Stimulated activated CD4-positive, alpha-beta T cell treated with anti-CD3 and anti-CD28 coated beads, Interleukin-2, amount 100 ng/mL, for 24 hours (primary cell): ENCODE measurements at places on chromosomes 7 and 10.
A peak's percentile ranks its signal among the peaks of the same experiment; 100 is the strongest.

- no peak for DNase-seq
Measured at GRCh38 chr10:44801383-44802327, 109.5 kb upstream of the TMEM72 start.

GRCh38 chr7:148049068-148049467 lies 541.5 kb upstream of the C7orf33 start:
- DNase-seq: no peak

GRCh38 chr7:101093906-101094305 lies 8.6 kb downstream of the TRIM56 start:
- no peak for DNase-seq

DNA sequence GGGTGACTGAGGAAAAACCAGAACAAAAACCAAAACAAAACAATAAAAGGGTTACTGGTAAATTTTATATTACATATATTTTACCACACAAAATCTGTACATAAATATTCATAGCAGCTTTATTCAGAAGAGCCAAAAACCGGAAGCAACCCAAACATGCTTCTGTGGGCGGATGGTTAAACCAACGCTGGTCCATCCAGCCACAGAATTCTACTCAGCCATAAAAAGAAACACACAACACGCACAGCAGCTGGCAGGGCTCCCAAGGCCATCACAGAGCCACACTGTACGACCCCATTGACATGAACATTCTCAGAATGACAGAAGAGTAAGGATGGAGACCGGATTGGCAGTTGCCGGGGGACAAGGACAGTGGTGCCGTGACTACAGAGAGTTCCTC lies 83.6 kb downstream of the PROSER2 start:
- no peak for DNase-seq

DNA sequence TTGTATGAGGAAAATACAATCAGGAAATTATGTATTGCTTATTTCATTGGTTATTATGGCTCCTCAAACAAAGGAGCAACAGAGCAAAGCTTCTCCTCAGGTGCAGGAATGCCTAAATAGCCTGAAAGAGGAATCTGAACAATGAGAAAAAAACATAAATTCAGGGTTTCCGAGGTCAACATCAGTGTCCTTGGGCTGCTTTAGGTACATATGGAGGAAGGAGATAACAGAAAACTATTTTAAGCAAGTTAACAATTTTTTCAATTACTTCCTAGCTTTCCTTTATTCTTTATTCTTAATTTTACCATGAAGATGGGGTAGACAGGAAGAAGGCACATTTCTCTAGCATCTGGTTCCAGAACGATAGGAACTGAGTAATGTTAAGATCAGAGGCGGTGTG lies 14.0 kb downstream of the SLC16A9 start:
- DNase-seq: no peak

GRCh38 chr10:60614363-60614762 lies 163.9 kb upstream of the CDK1 start:
- DNase-seq: no peak

DNA sequence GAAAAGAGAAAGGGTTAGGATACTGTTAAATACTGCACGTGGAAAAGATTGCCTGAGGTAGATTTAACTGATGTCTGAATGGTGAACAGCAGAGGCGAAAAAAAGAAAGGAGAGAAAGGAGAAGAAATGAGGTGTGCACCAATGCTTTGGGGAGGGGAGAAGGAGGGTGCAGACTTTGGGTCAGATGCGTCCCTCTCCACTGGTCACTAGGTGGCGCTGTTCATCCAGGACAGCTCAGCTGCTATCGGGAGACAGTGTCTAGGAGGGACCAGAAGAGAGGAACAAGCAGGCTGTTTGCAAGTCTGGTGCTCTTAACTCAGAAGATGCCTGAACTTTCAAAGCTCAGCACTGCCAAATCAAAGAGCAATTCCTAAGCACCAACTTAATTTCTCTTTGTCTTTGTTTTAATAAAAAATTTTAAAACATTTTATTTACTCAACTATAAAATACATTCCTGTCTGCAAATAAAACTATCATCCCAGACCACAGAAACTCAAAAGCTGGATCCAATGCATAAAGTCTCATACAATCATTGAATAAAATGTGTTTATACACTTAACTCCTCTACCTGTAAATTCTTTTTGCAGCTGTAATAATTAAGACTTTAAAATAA lies 83.9 kb upstream of the PDLIM1 start:
- peak; percentile 66 for DNase-seq

GRCh38 chr7:130758429-130759056 lies 24.5 kb upstream of the KLF14 start:
- DNase-seq: no peak

- no peak for DNase-seq
Measured at GRCh38 chr7:132846086-132846485, 235.8 kb downstream of the CHCHD3 start.

GRCh38 chr10:102660888-102661657 lies 16.8 kb downstream of the TRIM8 start:
- peak; percentile 76 for DNase-seq

DNA sequence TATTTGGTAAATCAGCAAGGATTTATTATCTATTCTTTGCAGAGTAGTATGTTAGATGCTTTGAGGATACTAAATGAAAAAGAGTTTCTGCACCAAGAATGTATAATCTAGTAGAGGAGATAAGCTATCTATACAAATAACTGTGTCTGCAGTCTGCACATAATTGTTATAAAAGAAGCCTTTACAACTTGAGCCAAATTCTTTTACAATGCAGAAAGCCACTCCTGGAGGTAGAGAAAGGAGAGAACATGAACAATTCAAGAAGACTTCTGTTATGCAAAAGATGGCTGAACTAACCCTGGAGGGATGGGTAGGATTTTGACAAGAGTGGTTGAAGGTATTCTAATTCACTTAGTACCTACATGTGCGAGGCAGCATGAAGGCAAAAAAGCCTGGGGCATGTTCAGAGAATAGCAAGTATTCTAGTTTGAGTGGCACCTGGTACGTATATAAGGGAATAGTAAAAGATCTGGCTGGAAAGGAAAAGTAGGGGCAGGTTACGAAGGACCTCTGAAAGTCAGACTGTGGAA lies 251.1 kb upstream of the KAT6B start:
- no peak for DNase-seq

- DNase-seq: no peak
Measured at GRCh38 chr7:15853832-15854470, 167.5 kb upstream of the MEOX2 start.

GRCh38 chr7:25832929-25833328 lies 319.1 kb upstream of the NFE2L3 start:
- no peak for DNase-seq

DNA sequence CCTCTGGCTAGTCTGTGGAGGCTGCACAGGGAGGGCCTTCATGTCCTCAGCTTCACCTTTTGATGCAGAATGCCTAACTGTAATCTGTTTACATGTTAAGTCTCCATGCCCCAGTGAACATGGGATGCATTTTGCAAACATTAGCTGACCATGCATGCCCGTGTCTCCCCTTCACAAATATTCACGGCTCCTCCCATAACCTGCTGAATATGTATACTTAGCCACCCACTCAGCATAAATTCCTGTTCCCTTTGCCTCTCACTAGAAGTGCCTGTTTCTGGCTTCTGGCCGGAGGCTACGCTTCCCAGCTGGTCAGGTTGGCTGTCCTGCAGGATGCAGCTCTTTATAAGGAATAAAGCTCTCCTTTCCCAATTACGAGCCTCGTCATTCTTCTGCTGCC lies 552.7 kb downstream of the DNAJB6 start:
- no peak for DNase-seq
